Foreskin fibroblast (primary cell): ENCODE measurements at places on chromosomes 2 and 18.

- DNase-seq = peak; percentile 89
These were observed 17.3 kb upstream of the AGXT start for GRCh38 chr2:240851078-240851991.

- DNase-seq = no peak
These were observed 142.9 kb upstream of the ZSWIM2 start for GRCh38 chr2:186991766-186992417.

- DNase-seq = peak; percentile 81
These were observed 213.9 kb downstream of the TFCP2L1 start for GRCh38 chr2:121071034-121071504.

GRCh38 chr18:10514601-10515000, 11.2 kb upstream of the NAPG start:
- no peak for DNase-seq

GRCh38 chr18:26746398-26746797, 119.1 kb downstream of the AQP4 start:
- DNase-seq = peak; percentile 67

DNA sequence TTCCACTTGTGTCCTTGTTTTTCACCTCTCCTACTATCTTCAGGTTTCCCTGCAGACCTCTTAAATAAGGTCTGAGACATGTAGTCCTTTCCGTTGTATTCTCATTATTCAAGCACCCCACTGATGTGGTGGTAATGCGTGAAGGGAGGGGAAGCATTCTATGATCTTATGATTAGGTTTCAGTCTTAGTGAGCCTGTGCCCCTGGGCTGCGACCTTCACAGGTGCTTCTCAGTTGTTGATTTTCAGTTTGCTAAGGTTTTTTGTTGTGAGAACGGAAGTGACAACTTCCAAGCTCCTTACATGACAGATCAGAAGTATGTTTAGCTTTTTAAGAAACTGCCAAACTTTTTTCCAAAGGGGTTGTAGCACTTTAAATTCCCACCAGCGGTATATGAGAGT, 41.3 kb downstream of the VPS54 start:
- no peak for DNase-seq
